ENCODE measurements at places on chromosomes 3 and 15.

DNA sequence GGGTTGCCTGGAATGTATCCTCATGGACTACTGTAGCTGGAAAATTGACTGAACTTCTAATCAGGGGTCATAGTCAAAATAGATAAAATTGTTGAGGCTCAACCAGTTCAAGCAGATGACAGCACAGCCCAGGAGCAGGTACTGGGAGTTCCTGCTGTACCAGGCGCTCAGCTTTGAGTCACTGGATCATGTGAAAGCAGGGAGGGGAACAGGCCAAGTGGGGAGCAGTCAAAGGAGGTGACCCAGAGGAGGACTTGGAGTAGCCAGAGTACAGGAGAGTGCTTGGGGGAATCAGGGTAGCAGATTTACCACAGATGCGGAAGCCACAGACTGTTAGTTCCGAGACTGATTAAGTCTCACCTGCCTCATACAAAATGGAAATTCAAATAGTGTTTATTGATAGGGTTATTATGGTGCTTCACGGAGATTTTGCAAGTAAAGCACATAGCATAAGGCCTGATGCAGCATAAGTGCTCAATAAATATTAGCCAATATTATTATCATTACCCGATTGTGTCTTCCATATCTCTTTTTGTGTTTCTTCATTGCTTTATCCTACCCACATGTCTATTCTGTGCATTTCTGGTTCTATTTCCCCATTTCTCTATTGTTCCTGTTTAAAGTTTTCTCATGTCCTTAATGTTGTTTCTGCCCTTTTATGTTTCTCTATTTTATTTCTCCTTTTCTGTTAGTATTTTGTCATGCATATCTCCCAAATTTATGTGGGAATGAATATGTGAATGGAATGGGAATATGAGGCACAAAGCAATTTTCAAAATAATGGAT, 369.2 kb upstream of the MCTP2 start:
- peak; percentile 27 for DNase-seq

DNA sequence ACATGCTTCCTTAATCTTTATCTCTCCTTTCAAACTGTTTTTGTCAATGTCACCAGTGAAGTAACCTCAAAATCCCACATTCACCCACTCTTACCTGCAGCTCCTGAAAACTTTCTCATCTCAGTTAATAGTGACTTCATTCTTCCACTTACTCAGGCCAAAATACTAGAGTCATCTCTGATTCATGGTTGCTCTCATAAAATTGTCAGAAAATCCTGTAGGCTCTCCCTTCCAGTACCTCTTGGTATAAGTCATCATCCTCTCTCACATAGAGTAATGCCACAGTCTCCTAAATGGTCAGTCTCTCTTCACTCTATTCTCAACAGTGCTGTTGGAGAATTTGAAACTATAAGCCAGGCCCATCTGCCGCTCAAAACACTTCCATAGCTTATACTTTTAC, 34.9 kb upstream of the POU1F1 start:
- DNase-seq: no peak

DNA sequence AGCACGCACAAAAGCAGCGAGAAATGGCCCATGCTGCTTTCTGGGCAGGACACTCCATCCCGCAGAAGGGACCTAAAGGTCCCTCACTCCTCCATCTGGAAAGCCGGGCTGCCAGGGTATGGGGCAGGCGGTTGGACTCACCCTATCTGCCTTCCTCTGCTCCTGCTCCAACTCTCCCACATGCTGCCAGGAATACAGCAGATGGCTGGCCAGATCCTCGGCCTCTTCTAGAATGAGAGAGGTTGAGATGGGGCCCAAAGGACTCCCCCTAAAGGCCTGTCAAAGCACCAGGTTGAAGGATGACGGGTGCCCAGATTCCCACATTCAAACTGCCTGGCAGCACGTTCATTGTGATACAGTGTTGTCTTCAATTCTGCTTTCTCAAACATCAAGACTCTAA, 85.1 kb upstream of the C2CD4B start:
- DNase-seq: no peak

DNA sequence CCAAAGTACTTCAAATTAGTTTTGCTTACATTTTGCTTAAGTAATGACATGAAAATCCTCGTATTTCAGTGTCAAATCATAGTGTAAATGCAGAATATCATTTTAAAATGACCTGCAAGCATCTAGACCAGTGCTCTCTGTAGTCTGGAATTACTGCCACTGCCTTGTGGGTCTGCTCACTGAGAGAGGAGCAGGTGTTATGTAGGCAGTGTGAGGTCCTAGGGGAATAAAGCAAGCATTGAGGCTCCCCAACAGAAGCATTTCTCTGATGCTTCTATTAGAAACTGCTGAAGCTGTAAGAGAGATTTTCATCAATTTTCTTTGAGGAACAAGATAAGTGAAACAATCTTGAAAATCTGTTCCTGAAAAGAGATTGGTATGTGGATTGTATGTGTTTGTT, 253.2 kb downstream of the BBX start:
- no peak for DNase-seq

DNA sequence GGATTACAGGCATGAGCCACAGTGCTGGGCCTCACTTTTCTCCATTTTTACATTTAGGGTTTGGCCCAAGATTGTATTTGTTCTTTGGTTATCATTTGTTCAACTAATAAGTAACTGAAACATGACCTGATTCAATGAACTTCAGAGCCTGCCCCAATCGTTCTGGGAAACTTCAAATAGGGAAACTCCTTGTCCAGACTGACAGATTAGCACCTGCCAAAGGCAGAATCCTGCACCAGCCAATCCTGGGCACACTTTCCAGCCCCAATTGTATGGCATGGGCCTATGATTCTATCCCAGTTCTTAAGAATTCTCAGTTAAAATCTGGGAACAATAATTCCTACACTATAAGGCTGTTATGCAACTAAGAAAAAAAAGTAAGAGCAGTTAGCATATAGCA, 18.3 kb upstream of the RAB43 start:
- DNase-seq: no peak

DNA sequence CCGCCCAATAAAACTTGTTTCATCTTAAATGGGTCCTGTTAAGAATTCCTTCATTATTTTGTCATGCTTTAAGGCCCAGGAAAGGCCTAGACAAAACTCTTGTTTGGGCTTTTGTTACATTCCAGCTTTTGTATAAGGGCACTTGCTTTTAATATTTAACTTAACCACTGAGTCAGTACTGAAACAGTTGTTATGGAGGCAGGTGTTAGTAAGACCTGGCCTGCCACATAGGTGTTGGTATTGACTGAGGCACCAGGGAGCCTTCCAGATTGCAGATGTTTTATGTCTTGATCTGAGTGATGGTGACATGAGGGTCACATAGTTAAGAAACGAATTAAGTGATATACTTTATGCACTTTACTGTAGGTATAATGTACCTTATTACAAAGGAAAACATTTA, 274.9 kb upstream of the TGFBR2 start:
- no peak for DNase-seq
